Mucosa of descending colon (tissue), 3 donors: ENCODE measurements at places on chromosomes 4 and X. TPM values are rescaled to one million over a fixed set of nuclear protein-coding genes. Genes with fewer than 3 reads are reported as not detected.

DNA sequence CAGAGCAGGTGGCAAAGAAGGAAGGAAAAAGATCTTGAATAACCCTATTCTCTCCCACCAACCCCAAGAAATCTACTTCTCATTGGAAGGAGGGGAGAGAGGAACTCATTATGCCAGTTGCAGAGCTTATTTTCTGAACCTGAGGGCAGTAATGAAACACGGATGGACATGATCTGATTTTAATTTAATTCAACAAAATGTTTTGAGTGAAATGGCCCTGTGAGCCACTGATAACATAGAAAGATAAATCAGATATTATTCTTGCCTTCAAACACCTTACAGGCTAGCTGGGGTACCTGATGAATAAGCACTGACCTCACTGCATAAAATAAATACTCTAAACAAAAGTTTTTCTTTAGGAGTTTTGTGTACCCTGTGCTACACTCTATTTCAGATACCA, 30.3 kb downstream of the DAPP1 start:
- DNase-seq, result no peak

SOD3 gene
- 25.6 TPM for total RNA-seq

AGTR2 gene
- 0.09 TPM for total RNA-seq

SSX2 gene
- total RNA-seq, result not detected

ZNF141 gene
- total RNA-seq, result 23.9 TPM
